Activated naive CD8-positive, alpha-beta T cell treated with anti-CD3 and anti-CD28 coated beads for 36 hours (primary cell): ENCODE measurements at places on chromosomes 13 and 19.

GRCh38 chr13:63184693-63185092, 1769.0 kb upstream of the PCDH20 start:
- DNase-seq = no peak

DNA sequence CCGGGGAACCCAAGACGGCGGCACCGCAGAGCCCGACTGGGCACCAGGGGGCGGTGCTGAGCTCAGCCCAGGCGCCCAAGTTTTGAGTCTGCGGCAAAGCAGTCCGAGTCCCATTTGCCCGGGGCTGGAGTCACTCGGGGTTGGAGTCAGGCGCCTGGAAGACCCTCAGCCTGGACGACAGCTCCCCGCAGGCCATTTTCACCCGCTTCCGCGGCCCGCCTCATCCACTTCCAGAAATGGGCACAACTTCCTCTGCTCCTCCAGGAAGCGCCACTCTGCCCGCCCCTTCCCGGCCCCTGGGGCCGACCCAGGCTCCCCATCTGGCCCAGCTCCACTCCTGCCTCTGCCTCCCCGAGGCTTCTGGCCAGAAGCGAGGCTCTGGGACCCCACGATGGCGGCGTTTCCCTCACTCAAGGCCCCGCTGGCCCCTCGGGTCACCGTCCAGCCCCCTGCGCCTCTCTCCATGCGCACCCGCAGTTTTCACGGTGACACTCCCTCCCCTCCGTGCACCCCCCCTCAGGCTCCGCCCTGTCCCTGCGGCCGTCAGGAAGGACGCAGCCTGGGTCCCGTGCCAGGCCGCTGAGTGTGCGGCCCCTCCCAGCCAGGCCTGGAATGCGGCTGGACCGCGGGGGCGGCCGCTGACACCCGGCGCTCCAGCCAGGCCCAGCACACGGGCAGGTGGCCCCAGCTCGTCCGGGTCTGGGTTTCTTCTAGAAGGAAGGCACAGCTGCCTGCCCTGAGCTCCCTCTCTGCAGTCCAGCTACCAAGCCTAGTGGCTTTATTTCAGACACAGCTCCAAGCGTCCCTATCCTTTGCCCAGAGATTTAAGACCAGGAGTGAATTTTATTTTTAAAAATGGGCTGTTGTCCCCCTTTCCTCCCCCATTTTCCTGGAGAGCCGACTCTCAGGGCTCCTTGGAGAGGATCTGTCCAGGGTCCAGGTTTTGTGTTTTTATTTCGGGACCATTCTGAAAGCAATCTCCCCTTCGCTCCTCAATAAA, 4.7 kb downstream of the SERTAD1 start:
- peak; percentile 77 for DNase-seq

DNA sequence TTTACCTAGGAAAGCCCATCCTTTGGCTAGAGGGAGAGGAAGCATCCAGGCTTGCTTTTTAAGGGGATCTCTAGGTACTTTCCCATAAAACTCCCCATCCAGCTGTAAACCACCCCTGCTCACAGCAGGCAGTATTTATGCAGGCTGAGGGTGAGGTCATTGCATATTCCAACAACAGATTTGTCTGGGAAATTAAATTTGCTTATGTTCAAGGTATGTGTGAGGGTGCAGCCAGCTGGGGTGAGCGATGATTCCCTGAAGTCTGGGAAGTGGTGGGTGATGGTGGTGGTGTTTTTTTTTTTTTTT, 96.3 kb upstream of the C1QTNF9B start:
- no peak for DNase-seq

DNA sequence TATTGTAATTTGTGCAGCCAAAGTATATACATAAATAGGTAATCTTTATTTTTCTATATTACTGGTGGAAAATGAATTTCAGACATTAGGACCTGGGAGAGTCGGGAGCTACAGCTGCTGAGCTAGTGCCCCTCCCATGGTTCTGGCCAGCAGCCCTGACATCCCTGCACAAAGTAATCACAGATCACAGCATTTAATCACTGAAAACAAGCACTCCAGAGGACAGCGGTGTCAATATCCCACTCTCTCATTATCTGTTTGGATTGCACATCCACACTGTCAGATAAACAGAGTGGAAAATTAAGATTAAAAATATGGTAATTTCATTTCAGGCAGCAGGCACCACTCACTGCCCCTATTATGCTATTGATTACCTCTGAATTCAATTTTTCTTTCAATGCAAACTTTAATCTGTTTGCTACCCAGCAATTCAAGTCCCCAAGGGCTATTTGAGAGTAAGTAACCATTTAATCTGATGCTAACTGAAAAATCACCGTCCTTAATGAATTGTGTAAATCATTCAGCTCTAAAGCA, 254.1 kb upstream of the SOX21 start:
- DNase-seq = no peak
